Upper lobe of right lung (tissue), 1 donor: ENCODE measurements at places on chromosomes 11 and 22.

DNA sequence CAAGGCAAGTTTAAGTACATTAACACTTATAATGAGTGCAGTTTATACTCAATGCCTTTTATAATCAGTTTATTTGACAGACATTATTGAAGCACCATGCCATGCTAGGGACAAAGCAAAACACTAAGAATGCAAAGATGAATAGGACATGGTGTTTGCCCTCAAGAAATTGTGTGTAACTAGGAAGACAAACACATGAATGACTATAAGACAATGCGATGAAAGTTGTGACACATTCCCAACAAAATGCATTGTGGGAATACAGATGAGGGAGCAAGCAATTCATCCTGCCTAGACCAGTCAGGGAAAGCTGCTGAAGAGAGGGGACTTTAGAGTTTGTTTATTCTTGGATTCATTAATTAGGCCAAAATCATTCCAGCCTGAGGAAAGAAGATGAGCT lies 133.8 kb upstream of the TRPC6 start:
- DNase-seq, result no peak

GRCh38 chr11:102798012-102798746 lies at the start of gene MMP1:
Gene MMP1, minus strand, starts transcription at chr11:102798160. Its CDS starts 68 bp downstream, at chr11:102798092.
- DNase-seq, result no peak

GRCh38 chr22:24744638-24745037 lies 29.9 kb downstream of the PIWIL3 start:
- DNase-seq, result no peak

DNA sequence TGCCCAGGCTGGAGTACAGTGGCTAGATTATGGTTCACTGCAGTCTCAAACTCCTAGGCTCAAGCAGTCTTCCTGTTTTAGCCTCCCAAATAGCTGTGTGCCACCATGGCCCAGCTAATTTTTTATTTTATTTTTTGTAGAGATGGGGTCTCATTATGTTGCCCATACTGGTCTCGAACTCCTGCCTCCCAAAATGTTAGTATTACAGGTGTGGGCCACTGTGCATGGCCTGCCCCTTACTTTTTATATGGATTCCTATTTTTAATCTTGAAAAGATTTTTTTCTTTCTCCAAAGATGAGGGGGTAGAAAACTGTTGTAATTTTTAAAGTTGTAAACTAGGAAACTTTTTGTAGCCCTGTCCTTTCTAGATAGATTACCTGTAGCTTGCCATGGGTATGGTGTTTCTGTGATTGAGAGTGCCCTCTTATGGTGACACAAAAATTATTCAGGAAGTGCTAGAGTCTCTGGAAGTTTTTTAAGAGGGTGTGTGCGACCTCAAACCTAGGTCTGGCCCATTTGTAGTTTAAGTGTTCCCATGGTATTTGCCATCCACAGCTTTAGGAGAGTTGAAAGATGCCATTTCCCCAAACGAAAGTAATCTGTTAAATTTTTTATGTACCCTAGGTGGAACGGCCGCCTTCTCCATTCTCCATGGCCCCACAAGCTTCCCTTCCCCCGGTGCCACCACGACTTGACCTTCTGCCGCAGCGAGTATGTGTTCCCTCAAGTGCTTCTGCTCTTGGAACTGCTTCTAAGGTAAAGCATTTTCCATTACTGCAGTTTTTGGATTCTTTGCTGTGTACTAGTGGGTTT lies 32.4 kb downstream of the MCAM start:
- no peak for DNase-seq

- no peak for DNase-seq
Observed at GRCh38 chr11:116078101-116078591, 573.9 kb upstream of the CADM1 start.

- no peak for DNase-seq
Observed at GRCh38 chr11:72396041-72396440, 38.3 kb downstream of the CLPB start.

DNA sequence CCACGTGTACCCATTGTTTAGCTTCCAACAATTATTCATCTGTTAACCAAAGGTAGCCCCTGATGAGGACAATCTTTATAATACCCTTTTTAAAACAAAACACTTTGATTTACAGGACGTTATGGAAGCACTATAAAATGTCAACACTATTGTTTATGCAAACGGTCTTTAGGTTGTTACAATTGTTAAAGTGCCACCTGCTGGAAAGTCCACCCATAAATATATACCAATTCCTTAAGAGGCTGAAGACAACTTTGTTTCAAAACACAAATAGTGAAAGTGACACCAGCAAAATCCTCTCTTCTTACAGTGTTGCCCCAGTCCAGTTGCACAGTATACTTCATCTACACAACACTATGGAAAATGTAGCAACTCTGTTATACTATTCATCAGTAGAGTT lies 68.9 kb upstream of the SLN start:
- no peak for DNase-seq

- DNase-seq, result no peak
Observed at GRCh38 chr22:41928593-41929417, 2.2 kb upstream of the TNFRSF13C start.

DNA sequence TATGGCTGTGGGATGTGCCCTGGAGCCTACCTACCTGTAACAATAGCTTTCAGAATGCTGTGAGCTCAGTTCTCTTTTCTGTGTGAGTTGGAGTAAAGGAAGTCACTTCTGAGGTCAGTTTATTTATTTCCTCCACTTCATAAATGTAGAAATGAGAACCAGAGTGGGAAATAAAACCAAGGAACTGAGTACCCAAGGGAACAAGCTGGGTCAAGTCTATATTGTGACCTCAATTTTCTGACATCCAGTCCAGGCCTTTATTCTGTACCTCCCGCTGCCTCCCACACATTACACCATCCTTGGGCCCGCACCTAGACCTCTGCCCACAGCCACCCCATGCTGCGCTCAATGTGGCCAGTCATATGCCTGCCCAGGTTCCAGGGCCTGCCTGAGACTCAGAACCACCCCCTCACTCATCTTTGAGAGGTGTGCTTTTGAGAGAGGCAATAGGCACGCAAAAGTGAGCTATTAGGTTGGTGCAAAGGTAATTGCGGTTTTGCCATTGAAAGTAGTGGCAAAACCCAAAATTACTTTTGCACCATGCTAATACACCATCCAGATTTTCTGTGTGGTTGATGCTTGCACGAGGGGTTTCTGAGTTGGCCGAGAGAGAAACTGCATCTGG lies 9.8 kb downstream of the MS4A6E start:
- DNase-seq, result no peak

DNA sequence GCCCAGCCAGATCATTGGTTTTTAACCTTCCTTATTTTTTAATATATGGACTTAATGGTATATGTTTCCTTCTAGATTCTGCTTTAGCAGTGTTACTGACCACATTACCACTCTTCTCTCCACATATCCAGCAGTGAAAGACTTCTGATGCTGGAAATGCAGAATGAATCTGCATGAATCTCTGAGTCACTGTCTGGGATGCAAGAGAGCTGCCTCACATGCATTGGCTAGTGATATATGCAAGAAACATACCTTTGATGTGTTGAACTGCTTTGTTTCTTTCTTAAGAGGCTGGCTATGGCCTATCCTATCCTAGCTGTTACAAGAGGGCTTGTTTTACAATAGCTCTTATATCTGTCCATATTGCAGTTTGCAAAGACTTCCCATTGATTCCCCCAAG lies 16.6 kb upstream of the AMPD3 start:
- no peak for DNase-seq

GRCh38 chr11:21988477-21988876 lies 204.4 kb upstream of the ANO5 start:
- no peak for DNase-seq

DNA sequence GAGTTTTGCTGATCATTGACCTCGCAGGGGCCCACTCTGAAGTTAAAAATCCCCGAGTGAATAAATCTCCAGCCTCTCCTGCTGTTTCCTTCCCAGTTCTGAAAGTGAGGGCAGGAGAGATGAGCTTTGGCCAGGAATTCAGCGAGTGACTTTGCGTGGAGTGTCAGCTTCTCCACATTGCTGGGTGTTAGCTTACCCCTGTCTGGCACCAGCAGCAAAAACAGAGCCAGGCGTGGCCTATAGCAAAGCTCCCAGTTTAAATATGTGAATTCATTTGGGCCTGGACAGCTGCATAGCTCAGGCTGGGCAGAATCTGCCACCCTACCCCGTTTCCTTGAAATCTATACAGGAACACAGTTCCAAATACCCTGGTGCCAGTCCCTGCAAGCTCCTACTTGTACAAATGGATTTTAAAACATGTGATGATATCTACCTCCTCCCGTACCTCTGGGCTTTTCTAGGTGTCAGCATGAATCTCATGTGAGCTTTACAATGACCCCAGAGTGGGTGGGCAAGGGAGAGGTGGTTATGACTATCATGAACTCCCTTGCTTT lies 25.6 kb downstream of the TIMP3 start:
- no peak for DNase-seq

- DNase-seq, result no peak
Observed at GRCh38 chr11:119166368-119167076, 2.0 kb upstream of the NLRX1 start.

DNA sequence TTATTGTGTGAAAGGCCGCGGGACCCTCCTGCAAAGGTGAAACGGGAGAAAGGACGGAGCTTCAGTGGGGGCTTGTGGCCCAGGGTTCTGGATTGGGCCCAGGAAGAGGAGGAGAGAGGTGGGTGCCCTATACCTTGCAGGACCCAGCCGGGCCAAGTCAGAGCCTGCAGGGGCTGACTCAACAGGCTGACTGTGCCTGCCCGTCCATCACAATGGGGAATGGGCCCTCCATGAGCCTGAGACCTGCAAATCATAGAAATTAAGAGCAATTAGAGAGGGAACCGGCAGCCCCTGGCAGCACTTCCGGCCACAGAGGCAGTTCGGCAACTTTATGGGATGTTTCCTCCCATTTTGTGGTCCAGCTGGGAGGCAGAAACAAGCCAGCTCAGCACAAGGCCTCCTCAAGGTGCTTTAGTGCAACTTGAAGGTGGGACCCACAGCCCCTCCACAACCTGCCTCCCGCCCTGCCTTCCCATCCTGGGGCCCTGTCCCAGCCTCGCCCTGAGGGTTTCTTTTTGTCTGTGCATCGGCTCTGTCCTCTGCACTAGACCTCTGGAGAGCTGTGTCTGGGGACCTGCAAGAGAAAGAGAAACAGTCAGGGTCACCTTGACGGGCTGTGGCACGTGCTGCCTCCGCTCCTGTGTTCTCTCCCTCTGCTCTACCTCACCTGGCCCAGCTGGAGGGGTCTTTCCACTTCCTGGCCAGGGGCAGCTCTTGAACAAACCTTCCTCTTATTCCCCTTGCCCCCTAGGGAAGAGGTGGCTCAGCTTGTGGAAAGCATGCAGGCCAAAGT lies 19.1 kb upstream of the NECTIN1 start:
- peak; percentile 45 for DNase-seq

DNA sequence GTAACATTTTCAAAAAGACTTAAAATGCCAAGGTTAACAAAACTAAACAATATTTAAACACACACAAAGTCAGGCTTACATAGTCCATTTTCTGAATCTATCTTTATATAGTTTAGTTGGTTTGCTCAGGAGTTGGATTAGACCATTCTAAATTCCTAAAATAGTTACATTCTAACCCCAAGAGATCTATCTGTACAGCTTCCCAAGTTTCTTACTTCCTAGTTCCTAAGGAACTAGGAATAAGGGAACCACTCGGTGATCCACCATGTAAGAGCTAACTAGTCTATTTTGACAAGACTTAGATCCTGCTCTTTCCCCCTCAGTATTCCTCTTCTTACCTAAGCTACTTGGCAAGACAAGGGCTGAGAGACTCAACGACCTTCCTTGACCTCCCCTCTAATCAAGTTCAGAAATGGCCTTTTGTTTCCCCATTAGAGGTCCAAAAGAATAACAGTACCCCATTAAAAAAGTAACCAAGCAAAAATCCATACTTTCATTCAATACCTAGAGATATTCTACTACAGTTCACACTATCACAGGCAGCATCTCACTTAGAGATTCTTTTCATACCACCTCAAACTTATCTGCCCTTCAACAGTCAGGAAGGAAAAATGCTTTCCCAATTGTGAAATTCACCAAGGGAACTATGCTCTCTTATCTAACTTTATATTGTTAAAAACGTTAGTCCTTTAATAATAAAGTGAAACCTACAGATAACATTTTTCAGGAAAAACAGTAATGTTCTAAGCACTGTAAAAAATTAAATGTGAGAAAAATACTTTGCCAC lies 253.1 kb downstream of the TTC28 start:
- DNase-seq, result no peak

DNA sequence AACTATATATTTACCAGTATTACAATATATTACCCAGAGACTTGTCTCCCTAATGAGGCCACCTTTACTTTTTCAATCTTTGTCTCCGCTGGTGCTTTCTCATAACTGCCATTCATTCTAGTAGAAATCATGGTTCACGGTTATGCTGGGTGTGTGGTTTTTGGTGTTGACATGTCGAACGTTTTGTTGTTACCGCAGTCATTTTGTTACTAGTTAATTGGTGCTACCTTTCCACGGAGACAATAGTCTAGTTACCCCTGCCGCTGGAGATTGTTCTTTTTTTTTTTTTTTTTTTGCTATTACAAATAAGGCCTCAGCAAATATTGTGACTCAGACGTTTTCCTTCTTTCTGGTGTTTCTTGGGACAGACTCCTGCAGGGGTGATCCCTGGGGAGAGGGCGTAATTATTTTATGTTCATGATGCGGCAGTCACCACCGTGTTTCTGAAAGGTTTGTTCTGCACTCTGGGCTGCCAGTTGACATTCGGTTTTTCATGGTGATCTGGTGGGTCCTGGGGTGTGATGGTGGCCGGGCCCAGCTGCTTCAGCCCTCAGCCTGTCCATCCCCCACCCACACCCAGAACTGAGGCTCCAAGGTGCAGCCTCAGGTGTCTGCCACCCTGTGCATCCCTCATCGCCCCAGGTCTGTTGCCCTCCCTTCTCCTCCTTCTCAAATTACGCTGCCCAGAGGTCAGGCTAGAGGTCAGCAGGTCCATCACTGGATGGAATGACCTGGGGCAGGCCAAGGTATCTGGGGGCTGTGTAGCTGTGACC lies 28.6 kb downstream of the LRP5 start:
- no peak for DNase-seq

DNA sequence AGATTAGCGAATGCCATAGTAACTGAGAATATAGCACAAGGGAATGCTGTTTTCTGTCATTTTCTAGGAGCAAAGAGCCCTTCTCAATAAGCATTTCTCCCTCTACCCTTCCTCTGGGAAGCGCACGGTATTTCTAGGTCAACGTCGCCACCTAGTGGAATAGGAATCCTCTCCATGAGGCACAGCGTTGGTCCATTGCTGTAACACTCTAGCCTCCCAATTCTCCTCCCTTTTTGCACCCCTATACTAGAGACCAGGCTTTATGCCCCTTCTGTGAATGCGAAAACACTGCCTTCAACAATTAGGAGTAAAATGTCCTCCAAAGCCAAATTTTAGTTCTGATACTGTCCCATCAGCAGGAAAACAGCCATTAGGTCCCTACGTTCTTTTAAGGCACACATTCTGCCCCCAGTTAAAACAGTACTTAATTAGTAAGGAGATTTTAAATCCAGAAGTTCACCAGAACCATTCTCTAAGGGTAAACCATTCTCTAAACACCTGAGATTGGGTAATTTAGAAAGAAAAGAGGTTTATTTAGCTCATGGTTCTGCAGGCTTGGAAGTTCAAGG lies 12.8 kb upstream of the HYLS1 start:
- no peak for DNase-seq
